NCI-H510A treated with DMSO at 0.1 percent for 48 hours (cell line): ENCODE measurements at places on chromosomes 11 and 22.

- no peak for DNase-seq
Observed at GRCh38 chr11:130299978-130300377, 14.7 kb downstream of the ZBTB44 start.

GRCh38 chr11:5280582-5281102 lies 10.9 kb upstream of the HBE1 start:
- peak; percentile 24 for DNase-seq

DNA sequence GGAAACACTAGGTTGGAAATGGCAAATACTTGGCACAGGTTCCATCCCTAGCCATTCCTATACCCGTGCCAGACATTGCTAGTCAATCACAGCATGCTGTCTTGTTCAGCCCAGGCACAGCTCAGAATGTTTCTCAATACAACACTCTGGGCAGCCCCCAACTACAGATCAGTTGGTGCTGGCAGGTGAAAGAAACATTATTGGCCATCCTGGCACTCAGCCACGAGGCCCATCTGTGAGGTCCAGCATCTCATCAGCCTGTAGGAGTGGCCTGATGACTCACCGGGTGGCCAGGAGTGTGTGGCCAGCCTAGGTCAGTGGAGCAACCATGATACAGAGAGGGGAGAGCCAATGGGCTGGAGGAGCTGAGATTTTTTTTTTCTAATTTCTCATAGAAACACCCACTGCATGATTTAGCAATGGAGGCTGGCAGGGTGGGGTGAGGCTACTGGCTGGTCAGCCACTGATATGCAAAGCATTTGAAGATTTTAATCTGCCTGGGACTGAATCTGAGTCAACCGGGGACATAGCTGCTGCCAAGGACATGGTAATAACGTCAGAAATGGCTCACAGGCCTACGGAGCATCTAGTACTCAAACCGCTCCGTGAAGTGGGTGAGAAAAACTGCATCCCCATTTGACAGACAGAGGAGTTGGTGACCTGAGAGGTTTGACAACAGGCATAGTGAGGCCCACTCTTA lies 5.4 kb downstream of the MYO18B start:
- no peak for DNase-seq

DNA sequence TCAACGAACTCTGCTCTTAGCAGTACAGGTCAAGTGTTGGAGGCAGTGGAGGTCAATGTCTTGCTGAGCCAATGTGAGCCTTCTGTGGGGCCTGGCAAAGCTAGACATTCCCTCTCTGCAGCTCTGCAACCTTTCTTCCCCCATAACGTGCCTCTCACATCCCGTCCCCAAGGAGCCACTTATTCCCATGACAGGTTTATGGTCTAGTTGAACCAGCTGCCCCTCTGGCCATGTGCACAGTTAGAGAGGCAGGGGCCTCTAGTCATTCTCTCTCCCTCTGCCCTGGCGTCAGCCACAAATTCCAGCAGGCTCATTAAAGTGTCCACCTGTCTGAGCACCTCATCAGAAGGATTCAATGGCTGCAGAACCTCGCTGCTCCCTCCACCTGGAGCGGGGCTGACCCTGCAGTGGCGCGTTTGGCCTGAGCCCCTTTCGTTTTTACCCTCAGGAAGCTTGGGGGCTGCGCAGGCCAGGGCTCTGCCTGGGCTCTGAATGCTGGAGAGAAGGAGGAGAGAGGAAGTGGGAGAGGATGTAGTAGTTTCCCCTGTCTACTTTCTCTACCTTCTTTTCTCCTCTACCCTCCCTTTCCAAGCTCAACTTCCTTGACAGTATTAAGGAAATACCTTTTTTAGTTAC lies 302.1 kb upstream of the B3GAT1 start:
- DNase-seq: no peak

DNA sequence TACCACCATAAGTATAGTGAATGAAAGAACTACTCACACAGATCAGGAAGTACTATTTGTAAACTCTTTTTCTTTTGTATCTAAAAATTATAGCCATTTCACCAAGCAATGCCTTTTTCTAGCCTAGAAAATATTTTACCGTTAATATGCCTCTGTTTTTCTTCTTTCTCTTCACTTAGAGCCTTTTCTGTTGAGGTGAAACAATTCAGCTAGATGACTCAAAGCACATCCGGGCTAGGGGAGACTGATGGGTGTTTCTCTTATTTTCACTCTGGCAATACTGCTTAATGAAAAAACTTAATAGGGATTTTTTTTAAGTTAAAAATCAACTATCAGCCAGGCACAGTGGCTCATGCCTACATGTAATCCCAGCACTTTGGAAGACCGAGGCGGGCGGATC lies 93.3 kb downstream of the SGSM3 start:
- no peak for DNase-seq

DNA sequence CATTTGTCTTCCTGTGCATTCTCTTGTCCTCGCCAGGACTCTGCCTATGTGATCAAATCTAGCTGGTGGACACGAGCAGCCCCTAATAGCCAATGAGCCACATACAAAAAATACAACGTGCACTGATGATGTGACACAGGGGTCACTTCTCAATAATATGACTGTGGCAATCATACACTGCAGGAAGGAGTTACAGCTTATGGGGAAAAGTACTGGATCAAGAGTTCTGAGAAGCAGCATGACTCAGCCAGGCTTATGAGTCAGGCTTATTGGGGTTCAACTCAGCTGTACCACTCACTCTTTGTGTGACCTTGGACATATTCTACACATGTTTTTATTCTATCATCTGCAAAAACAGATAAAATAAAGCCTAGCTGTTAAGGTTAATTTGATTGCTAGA lies 889.4 kb upstream of the TENM4 start:
- no peak for DNase-seq

- peak; percentile 47 for DNase-seq
Observed at GRCh38 chr11:116696381-116696941, 76.3 kb downstream of the BUD13 start.

DNA sequence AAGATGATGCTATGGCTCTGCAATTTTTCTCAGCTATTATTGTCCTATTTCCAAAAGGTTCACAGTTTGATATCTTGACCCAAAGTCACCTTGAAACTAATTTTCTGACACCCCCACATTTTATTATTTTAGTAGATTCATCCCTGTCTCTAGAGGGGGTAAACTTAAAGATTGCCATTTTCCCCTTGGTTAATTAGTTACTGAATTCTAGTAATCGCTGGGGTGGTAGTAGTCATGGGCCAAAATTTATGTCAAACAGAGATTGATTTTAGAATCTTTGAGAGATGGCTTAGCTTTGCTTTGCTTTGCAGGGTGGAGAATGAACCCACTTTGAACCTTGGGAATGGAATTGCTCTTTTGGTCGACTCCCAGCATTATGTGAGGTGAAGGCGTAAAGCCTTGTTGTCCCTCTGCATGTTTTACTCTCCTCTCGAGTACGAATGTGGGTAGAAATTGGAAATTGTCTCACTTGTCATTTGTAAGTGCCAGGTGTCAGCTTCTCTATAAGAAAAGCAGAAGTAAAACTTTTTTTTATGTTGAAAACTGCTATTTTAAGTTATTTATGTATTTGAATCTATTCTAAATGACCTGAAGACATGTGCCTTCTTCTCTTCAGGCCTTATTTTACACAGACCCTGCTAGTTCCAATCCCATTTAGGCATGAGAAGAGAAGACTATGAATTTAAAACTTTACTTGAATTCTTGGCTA lies 42.4 kb upstream of the RCE1 start:
- DNase-seq: no peak

- no peak for DNase-seq
Observed at GRCh38 chr11:118606844-118607228, 579 bp upstream of the PHLDB1 start.

GRCh38 chr11:1227551-1228100 lies 4.8 kb downstream of the MUC5B start:
- no peak for DNase-seq

GRCh38 chr11:125517116-125517770 lies 21.2 kb upstream of the FEZ1 start:
- DNase-seq: no peak

GRCh38 chr22:47065756-47066615 lies 303.5 kb downstream of the TBC1D22A start:
- DNase-seq: no peak

- DNase-seq: no peak
Observed at GRCh38 chr11:30149998-30150397, 80.8 kb upstream of the FSHB start.

DNA sequence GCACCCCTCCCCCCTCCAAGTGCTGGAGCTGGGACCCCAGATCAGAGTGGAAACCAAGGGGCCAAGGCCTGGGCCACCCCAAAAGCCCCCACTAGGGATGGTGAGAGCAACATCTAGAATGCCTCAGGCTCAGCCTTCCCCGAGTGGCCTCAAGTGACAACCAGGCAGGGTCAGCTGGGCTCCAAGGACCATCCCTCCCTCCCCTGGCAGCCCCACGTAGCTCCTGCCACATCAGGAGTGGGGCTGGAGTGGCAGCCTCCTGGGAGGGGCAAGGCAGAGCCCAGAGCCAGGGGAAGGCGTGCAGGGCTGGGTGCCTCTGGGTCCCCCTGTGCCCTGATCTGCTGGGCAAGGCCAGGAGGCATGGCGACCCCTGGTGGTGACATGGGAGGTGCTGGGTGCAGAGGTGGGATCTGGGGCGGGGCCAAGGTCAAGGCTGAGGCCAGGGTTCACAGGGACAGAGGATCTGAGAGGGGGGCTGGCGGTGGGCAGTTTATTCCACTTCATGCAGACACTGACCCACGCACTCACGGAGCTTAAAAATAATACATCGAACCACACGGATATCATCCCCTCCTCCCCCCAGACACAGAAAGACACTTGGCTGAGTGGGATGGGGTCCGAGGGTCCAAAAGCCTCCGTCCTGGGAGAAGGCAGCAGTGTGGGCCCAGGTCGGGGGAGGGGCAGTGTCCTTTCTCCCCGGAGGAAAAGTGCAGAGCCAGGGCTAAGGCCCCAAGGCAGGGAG lies 15.8 kb upstream of the EHD1 start:
- peak; percentile 54 for DNase-seq

- no peak for DNase-seq
Observed at GRCh38 chr22:30027169-30027568, 53.1 kb upstream of the HORMAD2 start.

GRCh38 chr11:117319214-117319840 lies 3.3 kb upstream of the BACE1 start:
- DNase-seq: no peak

DNA sequence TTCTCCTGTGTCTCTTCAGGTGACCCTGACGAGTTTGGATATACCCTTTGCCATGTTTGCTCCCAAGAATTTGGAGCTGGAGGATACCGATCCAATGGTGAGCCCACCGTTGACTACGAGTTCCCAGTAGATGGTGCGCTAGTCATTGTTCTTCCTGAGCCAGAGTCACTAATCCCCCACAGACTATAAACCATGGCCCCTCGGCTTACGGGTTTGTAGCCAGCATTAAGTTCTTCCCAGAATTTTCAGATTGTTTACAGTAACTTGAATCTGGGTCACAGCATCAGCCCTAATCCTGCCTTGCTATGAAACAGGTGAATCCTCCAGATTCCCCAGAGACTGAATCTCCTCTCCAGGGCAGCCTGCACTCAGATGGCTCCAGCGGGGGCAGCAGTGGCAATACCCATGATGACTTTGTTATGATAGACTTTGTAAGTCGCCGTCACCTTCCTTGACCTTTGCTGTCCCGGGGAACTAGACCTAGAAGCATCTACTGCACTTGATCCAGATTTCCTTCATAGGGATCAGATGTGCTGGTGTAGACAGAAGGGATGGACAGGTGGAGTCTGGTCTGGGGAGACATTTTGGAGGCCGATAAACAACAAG lies 31.8 kb downstream of the ARHGAP1 start:
- no peak for DNase-seq

GRCh38 chr11:34614344-34615104 lies 6.4 kb upstream of the EHF start:
- no peak for DNase-seq

- DNase-seq: no peak
Observed at GRCh38 chr11:124841201-124841600, 24.0 kb upstream of the ROBO3 start.

DNA sequence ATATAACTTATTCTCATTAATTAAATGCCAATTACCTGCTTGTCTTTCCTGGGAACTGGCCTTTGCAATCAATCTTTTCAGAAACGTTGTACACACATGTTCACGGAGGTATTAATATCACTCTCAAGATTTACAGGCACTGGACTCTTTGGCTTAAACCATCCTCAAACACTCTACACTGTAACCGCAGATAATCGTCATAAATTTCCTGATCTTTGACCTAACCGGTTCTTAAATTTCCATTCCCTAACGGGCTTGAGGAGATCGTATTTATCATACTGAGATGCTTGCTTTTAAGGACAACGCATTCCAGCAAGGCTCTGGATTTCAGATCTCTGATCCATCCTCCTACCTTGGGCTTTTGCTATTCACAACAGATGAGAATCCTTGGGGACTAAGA lies 72.8 kb downstream of the ARL14EP start:
- no peak for DNase-seq

- no peak for DNase-seq
Observed at GRCh38 chr11:102343809-102344208, 3.2 kb upstream of the BIRC2 start.

DNA sequence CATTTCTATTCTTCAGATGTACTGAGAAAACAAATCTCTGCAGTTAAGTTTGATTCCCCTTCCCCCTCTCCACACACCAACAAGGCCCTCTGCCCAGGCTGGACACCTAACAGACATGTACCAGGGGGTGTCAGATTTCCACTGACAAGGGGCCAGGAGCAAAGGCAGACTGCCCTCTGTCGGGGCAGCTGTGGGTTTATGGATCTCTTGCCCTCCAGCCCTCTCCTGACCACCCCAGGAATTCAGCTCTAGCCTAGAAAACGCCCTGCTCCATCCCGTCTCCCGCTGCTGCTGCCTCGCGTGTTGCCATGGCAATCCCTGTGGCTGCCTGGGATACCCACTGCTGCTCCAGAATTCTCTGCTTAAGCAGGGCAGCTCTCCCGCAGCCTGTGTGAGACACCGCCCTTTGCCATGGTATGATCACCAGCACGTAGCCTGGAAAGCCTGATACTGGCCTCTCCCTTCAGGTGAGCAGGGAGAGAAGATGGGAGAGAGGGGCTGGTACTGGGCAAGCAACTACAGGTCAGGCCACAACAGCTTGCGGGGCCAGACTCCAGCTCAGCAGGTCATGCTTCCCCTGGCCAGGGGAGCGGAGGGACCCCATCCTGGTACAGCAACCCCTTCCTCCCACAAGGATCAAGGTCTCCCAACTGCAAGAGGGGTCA lies 41.6 kb downstream of the BUD13 start:
- no peak for DNase-seq

DNA sequence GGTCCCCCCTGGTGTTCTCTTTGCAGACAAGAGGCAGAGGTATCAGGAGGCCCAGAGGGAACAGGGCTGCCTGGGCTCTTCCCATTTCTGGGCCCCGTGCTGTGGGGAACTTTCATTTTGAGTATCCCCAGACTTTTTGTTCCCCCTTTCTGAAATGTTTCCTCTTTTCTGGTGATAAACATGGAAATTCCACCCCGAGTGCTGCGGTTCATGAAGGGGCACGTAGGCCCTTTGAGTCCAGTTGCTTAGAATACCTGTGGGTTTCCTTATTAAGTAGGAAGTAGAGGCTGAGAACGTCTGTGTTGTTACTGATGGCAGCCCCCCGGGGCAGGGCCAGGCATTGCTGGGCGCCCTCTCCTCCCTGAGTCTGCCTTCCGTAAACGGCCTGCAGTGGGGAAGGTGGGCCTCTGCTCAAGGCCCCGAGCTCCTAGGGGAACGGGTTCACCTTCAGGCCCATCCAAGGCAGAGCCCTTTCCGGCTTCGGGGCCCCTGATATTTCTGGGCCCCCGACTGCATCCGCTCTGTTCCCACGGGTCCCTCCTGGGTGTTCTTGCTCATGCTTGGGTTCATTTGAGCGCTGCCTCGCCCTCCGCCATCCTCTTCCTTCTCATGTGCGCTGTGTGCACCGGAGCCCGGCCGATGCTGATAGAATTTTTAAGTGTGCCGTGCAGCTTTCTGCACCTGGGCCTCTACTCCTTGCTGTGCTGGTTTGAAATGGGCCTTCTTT lies 12.0 kb downstream of the TBC1D22A start:
- no peak for DNase-seq

GRCh38 chr11:134333312-134333711 lies 1.5 kb downstream of the GLB1L2 start:
- no peak for DNase-seq
